Stimulated activated CD8-positive, alpha-beta memory T cell treated with anti-CD3 and anti-CD28 coated beads, Interleukin-2, amount 100 ng/mL, for 1 hour (primary cell): ENCODE measurements at places on chromosomes 2 and 18.

- DNase-seq, result no peak
Observed at GRCh38 chr2:31082002-31082401, 56.2 kb downstream of the GALNT14 start.

DNA sequence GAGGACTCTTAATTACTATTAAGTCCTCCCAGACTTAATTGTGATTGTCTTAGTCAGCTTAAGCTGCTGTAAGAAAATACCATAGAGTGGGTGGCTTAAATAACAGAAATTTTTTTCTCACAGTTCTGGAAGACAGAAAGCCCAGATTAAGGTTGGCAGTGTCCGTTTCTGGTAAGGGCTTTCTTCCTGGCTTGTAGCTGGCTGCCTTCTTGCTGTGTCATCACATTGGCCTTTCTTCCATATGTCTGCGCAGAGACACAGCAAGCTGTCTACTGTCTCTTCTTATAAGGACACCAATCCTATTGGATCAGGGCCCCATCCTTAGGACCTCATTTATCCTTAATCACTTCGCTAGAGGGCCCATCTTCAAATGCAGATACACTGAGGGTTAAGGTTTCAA is 38.5 kb downstream of the ASXL3 start:
- DNase-seq, result no peak

DNA sequence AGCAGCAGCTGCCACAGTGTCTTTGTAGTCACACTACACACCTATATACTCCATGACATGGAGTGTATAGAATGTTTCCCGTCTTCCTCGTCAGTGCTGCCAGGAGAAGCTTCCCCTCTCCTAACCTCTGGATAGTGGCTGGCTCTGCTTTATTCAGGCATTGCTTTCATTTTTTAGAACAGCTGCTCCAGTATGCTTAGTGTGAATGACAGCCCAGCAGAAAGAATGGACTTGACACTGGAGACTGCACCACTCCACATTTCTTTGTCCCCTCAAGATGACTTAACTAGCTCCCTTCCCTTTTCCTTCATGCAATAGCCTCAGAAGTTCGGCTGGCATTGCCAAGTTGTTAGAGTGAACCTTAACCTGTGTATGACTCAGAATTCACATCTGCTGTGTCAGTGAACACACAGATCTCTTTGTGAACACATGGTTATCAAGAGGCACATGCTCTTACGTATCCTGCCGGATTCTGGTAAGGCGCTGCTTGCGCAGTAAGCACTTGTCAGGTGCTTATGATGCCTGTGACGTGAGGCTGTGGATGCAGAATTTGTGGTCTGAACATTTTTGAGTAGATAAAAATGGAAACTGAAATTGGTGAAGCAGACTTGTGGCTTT is 73.9 kb downstream of the NEDD4L start:
- DNase-seq, result no peak

DNA sequence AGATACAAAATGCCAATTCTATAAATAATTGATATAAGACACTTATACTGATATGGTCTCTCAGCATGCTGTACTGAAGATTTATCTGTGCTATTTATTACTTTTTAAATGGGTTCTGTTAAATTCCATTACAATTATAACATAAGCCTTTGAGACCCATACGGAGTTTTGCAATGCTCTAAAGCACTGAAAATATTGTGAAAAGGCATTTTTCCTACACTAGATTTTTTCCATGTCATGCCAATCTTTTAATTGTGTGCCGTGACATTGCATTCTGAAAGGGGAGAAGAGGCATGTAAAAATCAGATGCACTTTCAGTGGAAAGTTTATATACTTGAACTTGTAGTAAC is 46.5 kb downstream of the EFEMP1 start:
- no peak for DNase-seq

DNA sequence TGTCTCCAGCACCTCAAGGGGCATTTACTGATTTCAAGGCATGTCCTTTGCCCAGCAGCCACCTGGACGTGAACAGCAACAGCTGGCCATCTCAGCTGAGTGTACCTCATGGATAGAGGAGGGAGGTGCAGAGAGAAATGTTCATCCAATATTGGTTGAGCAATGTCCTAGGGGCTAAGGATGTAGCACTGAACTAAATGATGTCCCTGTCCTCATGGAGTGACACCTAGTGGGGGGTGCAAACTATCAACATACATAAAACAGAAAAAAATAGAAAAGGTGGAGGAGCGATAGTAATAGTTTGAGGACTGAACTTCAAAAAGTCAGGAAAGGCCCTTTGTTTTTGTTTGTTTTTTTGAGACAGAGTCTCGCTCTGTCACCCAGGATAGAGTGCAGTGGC is 4.8 kb upstream of the UGGT1 start:
- no peak for DNase-seq
